ENCODE measurements at places on chromosomes 5 and 9.

DNA sequence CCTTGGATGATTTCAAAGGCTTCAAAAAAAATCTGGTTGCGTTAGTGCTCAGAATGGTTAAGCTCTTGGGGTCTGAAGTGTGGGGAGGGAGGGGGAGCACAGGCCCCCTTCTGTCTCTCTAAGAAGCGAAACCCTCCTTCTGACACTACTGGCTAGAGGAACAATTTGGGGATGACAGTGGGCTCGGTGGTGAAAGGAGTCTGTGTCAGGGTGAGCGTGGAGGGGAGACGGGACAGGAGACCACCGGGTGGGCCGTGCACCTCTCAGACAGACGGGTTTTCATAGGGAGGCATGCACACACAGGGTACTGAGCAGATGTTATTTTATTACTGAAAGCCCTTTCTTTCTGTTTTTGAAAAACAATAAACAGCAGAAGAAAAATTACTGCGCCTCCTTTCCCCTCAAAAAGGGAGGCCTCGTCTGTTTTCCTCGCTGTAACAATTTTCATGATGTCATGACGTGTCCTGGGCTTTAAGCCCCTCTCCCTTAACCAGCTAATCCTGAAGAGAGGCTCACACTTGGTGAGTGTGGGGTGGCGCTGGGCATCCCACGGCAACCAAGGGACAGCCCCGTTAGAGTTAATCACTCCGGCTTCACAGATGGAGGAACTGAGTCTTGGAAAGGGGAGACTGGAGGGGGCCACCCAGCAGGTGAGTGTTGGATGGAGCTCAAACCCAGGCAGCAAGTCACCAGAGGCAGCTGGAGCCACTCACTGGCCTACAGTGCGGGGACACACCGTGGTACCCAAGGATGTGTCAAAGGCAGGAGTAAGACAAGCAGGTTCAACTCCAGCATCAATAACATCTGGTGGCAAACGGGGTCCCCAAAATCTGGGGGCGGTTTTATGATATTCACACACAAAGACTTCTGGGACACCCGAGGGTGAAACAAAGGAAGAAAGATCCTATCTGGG lies 53.4 kb downstream of the PTCH1 start:
- no peak for DNase-seq

- DNase-seq: no peak
These were observed 23.5 kb upstream of the TENT2 start for GRCh38 chr5:79588696-79589095.

GRCh38 chr9:6272229-6272598 lies 56.0 kb upstream of the TPD52L3 start:
- DNase-seq: no peak

DNA sequence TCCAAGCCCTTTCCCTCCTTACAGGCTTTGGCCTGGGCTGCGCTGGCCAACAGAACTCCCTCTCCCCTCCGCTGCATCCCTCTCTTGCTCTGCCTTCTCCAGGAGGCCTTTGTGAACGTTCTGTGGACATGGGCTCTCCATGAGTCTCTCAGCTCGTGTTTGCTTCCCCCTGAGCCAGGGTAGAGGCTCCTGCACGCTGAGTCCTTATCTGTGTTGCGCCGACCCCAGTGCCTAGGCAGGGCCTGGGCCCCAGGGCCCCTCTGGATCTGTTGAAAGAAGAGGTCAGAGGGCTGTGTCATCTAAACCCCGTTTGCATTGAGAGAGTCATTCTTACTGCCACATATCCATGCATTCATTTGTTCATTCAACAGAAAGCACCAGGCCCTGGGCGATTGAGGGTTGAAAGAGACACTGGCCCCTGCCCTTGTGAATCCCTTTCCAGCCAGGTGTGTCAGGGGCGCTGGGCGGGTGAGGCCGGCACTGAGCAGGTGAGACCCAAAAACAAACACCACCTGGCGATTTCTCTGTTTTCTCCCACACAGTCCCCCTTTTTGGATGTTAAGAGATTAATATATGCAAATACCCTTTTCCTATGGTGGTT lies 111.2 kb upstream of the IER5L start:
- DNase-seq: no peak

- DNase-seq: no peak
These were observed 12.2 kb downstream of the VDAC1 start for GRCh38 chr5:133992429-133993155.
